ENCODE measurements at places on chromosomes 6 and 20.

DNA sequence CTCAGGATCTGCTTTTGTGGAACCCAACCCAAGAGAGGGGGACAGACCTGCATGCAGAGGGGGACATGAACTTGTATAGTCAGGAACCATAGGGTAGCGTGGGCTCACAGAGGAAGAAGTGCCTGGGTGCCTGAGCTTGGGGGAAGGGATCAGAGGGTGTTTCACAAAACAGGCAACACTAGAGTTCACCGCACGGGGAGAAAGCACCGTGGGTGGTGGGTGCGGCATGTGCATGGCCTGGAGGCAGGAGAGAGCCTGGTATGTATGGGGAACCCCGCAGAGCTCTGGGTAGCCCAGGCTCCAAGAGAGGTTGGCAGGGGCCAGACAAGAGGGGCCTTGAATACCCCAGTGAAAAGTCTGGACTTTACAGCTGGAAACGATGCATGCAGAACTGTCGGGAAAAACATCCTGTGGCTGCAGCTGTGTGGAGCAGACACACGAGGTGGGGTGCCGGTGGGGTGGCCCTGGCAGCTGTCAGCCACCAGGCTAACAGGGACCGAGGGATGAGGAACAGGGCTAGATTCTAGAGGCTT, 6.7 kb upstream of the EMILIN3 start:
- no peak for DNase-seq

GRCh38 chr6:107665382-107665781, 158.7 kb downstream of the SCML4 start:
- no peak for DNase-seq

DNA sequence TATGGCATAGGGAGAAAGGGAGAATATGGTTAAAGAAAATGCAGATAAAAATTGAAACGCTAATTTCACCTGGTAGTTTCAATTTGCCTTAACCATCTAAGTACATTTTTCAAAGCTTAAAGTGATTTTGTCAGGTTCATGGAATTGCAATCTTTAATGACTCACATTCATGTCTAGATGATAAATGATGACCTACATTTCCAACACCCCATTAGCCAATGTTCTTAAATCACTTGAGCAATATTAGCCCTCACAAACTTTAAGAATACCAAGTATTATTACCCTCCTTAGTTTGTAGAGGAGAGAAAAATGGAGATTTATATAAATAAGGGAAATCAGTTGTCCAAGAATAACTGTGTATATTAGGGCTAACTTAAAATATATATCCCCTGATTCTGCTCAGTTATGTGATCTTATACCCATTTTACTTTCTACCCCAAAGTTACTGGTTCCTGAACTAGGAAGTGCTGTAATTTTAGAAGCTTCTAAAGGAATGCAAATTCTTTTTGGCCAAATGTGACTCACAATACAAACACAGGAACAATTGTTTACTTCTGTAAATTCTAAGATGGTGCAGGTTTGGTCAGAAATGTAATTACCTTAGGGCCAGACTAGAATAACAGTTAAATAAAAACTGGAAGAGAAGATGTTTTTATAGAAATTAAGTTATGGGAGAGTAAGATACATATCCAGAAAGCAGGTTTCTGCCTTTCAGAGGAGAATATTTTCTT, 34.5 kb downstream of the TPBG start:
- no peak for DNase-seq

DNA sequence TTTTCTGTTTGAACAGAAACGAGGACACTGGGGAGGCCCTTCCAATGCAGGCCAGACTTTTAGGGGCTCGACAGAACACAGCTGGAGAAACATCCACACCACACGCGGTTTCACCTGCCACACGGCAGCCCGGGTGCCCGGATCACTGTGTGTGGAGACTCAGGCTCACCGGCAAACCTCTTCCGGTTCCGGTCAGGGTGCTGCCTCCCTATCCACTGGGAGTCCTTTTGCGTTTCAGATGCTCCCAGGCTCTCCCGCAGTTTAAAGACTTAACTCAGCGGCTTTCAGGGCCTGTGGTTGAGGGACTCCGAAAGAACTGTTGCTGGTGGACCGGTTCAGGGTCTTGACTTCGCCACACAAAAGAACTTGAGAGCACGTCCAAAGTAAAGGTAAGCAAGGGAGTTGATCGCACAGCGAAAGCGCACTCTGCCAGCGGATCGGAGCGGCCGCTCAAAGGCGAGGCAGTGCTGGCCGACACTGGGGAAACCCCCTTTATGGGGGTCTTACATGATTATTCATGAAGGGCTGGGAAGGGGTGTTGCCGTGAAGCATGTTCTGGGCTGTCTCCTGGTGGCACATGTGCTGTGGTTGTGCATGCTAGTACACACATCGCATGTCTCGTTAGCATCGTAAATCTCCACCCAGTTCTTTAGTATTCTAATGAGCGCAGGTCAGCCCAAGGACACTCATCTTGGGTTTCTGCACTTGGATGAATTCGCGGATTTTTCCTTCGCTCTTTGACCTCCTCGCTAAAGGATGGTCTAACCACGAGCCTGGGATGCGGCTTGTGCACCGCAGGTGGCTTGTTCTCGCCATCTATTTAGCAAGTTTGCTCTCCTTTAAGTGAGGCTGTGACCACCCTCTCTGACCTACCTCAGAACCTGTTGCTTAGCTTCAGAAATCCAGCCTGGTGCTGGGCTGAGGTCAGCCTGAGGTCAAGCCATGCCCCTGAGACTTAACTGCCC, 180.3 kb downstream of the CDH26 start:
- peak; percentile 7 for DNase-seq

GRCh38 chr6:20839630-20840029, 305.4 kb downstream of the CDKAL1 start:
- no peak for DNase-seq

- no peak for DNase-seq
Measured at GRCh38 chr6:63553208-63553607, 19.1 kb upstream of the LOC128125822 start.

- DNase-seq: no peak
Measured at GRCh38 chr6:35993150-35993549, 31.3 kb downstream of the SLC26A8 start.

DNA sequence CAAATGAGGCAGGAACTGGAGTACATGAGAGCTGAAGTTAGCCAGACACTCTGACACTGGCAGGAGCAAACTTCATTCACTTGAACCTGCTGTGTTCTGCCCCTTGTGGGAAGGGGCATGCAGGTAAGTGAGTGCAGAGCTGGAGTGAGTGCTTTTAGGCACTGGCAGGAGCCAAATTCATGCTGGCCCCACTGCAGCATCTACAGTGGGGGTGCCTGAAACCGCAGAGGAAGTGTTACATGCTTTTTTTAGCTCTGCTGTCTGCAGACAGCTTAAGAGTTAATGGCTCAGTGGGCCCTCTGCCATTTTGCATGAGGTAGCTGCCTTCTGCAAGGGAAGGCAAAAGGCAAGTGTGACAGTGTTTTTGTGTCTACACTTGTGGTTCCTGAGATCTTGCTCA, 167.9 kb upstream of the SYNCRIP start:
- DNase-seq: no peak

- DNase-seq: no peak
Measured at GRCh38 chr6:135071541-135071940, 16.9 kb upstream of the HBS1L start.

DNA sequence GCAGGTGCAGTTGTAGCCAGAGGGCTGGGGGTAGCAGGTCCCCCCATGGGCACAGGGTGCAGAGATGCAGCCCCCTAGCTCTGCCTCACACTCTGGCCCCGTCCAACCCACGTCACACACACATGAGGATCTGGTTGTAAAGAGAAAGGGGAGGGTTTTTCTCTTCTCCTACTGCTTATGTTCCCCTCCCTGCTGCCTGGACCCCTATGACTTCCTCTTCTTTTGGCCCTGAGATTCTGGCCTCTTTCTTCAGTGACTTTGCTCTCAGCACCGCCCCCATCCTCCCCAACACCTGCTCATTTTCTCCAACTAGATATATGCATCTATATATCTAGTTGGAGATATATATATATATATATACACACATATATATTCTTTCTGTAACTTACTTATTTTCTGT, 9.7 kb downstream of the NOTCH4 start:
- DNase-seq: no peak

GRCh38 chr20:258269-258858, 840 bp downstream of the DEFB132 start:
- DNase-seq: no peak

- no peak for DNase-seq
Measured at GRCh38 chr6:2035826-2036709, 209.3 kb downstream of the GMDS start.

DNA sequence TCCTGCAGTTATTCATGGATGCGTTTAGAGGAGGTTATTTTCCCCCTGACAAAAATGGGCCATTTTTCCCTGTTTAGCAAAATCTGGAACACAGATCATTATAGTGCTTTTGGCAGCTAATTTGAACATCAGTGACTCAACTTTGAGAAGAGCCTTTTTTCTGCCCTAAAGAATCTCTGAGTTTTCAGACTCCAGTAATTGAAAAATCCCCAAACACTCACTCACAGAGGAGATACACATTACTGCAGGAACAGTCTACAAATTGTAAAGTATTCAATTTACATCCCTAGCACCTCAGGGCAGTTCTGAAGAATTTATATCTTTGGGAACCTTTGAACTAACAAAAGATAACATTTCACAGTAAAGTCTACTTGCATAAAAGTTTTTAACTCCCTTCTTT, 966.6 kb upstream of the SLC35B3 start:
- DNase-seq: no peak

DNA sequence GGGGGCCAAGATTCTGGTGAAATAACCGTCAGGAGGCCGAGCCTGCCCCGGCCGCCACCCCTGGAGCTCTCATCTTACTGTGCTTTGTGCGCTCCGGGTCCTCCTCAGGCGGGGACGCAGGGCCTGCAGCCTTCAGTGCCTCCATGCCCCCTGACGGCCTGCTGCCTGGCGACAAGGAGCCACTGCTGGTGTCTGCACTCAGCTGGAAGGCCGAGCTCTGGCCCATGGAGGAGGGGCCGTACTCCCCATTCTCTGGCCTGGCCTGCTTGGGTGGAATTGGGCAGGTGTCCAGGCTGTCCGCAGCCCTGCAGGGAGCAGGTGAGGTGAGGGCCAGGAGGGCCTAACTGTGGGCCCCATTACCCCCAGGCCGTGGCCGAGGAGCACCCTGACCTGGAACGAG, 5.3 kb downstream of the ZNF512B start:
- DNase-seq: no peak

DNA sequence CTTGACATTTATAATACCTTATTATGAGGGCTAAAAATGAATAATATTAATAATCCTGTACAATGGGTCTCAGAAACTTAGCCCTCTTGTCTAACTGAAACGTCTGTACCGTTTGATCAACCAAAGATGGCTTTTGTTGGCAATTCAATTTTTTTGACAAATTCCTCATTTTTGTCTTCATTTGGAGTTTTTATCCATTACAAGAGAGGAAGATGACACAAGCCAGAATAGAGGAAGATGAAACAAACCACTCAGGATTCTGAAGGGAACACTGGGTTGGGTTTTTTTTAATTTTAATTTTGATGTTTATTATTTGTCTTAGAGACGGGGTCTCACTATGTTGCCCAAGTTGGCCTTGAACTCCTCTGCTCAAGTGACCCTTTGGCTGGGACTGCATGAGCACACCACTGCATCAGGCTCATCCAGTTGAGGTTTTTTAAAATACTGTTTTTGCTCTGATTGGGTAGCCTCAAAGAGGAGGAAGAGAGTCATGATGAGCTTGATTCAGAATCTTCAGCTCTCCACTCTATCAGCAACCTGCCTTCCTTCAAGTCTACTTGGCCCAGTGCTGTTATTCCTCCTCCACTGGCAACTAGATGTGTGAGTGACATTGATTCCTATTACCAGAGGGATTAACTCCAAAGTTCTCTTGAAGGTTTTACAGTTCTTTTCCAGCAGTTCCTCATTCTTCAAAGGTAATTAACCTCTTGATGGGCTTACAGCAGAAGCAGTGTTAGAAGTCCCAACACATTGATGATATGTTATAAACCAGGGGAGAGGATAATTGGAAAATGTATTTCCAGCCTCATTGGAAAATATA, 71.3 kb downstream of the ATXN1 start:
- DNase-seq: no peak

DNA sequence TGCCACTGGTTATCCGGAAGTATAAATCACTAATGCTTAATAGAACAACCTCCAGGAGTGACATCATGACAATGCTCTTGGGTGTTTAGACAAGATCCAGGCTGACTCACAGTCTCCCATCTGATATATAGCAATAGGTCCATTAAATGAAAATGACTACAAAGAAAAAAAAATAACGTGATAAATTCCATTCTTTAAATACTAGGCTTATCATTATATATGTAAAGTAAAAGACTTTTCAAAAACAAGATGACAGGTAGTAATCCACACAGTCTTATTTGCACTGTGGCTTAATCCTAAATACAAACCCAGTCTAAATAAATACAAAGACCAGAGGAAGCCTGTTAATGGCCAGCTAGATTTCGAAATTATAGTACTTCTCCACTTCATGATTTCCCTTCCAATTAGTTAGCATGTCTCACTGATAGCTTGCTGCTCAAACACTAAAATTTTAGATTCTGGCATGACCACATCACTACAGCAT, 149.1 kb upstream of the BEND3 start:
- no peak for DNase-seq

- DNase-seq: no peak
Measured at GRCh38 chr6:35377002-35377401, 34.6 kb downstream of the PPARD start.

- no peak for DNase-seq
Measured at GRCh38 chr20:55174172-55174571, 698.8 kb downstream of the DOK5 start.

DNA sequence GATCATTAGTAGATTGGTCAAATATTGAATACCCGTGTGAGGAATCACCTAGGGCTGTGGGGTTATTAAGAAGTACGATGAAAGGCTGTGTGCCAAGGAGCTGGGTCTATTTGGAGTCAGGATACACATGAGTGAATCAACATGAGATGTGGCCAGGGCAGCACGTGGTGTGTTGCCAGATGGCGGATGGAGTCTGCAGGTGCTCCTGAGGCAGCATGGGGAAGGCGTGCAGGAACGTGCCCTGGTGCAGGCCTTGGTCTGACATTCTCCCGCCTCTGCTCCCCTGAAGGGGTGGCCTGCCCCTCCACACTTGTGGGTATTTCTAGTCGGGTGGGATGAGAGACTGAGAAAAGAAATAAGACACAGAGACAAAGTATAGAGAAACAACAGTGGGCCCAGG, 39.0 kb upstream of the SLC22A1 start:
- DNase-seq: no peak

DNA sequence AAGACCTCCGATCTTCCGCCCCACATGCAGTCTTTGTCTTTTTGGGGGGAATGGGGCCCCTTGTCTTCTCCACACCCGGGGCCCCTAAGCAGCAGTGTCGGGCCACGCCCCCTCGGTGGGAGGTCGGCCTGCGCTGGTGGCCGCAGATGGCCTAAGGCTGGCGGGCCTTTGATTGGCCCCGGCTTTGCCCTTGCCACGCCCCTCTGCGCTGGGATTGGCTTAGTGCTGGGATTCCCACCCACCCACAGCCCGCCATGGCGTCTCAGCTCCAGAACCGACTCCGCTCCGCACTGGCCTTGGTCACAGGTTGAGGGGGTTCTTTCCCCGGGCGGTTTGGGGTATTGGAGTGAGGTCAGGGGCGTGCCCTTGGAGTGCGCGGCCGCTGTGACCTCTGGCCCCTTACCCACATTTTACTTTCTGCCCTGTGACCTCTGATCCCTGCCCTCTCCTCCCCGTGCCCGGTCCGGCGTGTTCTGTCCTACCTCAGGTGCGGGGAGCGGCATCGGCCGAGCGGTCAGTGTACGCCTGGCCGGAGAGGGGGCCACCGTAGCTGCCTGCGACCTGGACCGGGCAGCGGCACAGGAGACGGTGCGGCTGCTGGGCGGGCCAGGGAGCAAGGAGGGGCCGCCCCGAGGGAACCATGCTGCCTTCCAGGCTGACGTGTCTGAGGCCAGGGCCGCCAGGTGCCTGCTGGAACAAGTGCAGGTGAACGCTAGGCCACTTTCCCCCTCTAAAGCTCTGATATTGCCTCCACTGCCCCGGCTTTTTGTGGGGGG, at the start of gene HSD17B8:
Gene HSD17B8, plus strand, starts transcription at position 241 of the 776 bp plus-strand sequence. Its CDS starts 14 bp downstream, at position 255.
- DNase-seq: peak; percentile 84

All from stimulated activated CD8-positive, alpha-beta memory T cell treated with anti-CD3 and anti-CD28 coated beads, Interleukin-12 subunit alpha, Interleukin-12 subunit beta, amount 100 ng/mL, for 4 hours (primary cell).